Ureter (tissue), 1 donor: ENCODE measurements at places on chromosomes 13 and 19. TPM values are rescaled to one million over a fixed set of nuclear protein-coding genes. Genes with fewer than 3 reads are reported as not detected.

GRCh38 chr13:28316129-28316528, 177.8 kb downstream of the PAN3 start:
- no peak for DNase-seq

GRCh38 chr19:31560086-31561060, 211.1 kb upstream of the TSHZ3 start:
- no peak for DNase-seq

GRCh38 chr13:104289400-104289799, 1223.2 kb upstream of the SLC10A2 start:
- no peak for DNase-seq

DNA sequence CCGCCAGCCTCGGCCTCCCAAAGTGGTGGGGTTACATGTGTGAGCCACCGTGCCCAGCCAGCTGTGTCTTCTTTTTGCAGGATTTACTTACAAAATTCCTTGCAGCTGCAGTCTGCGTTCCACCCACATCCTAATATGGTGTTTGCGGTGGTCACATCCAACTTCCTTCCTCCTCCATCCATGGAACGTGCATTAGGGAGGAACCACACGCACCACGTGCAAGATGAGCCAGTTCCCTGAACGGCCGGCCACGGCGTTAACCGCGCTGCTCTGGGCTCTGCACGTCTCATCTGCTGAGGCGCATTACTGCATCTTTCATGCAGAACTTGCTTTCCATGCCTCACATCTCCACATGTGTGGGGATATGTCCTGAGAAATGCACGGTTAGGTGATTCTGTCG, 13.0 kb upstream of the SIGLEC11 start:
- DNase-seq, result no peak

DNA sequence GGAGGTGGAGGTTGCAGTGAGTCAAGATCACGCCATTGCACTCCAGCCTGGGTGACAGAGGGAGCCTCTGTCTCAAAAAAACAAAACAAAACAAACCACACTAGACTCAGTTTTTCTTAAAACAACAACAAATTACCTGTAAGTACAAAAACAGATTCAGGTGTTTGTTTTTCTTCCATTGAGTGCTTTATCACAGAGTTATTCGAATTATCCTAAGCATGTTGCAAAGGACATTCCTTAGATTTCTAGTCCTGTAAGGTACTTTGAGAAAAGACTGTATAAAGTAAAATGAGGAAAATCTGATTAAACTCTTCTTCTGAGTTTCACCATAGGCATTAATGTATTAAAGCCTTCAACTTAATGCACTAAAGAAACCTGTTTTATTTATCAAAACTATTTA, 2.2 kb upstream of the EEF1AKMT1 start:
- no peak for DNase-seq

- DNase-seq, result no peak
Observed at GRCh38 chr19:2229103-2230032, 6.8 kb downstream of the PLEKHJ1 start.

GRCh38 chr13:36966404-36966803, 32.7 kb downstream of the ALG5 start:
- DNase-seq, result no peak

- DNase-seq, result no peak
Observed at GRCh38 chr13:97261254-97262005, 39.3 kb downstream of the MBNL2 start.

DNA sequence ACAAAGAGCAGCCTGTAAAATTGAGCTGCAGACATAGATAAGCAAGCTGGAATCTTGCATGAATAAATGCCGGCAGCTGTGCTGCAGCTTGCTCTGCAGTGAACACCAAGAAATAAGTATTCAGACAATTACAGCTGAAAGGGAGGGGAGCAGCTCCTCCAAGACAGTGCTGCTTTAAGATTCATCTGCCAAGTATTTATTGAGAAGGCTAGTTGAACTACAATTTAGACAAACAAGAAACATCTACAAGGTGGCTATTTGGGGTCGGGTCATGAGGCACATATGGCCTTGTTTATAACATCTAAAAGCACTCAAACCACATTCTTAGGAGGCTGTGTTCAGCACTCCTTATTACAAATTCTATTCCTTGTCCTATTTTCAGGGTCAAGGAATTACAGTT, 34.9 kb downstream of the ZNF726 start:
- no peak for DNase-seq

GRCh38 chr19:43331435-43332010, 22.0 kb upstream of the CD177 start:
- DNase-seq, result no peak

GRCh38 chr13:106530171-106530851, 5.2 kb downstream of the EFNB2 start:
- no peak for DNase-seq

GRCh38 chr19:30148039-30148790, 206.2 kb downstream of the URI1 start:
- no peak for DNase-seq

GRCh38 chr19:39356647-39357046, 14.4 kb downstream of the SAMD4B start:
- DNase-seq, result no peak

- peak; percentile 54 for DNase-seq
Observed at GRCh38 chr13:50126993-50127725, 111.9 kb downstream of the KCNRG start.

DNA sequence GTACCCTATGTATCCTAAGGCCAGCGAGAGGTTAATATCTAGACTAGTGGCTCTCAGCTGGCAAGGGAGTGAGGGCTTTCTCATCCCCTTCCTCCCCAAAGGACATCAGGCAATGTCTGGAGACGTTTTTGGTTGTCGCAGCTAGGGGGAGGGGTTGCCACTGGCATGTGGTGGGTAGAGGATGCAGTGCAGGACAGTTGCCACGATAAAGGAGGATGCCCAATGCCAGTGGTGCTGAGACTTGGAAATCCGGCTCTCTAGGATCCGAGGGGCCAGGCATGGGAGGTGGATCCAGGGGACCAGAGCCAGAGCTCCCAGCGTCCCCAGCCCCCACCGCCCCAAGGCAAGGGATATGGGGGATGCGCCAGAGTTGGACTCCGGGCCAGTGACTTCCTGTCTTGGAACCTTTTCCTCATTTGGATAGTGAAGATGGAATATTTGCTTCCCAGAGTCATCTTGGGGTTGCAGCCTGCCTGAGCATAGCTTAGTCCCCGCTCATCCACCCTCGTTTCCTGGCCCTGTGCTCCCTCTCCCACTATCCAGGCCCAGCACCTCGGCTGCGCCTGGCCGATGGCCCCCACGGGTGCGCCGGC, 4.9 kb downstream of the SSC5D start:
- DNase-seq, result no peak

DNA sequence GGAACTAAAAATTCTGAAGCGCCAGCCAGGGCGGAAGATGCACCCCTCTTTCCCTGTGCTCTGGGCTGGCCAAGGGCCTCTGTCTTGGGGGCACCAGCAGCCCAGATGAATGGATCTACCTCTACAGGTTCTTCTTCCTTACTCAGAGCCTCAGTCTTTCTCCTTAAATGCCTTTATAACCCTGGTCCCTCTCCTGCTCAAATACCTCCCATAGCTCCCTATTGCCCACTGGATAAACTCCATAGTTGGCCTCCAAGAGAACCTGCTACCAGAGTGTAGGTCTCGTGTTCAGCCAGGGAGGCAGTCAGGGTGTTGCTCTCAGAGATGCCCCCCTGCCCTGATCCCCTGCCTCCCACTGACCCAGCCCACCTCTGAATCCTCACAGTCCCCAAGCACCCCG, 30.5 kb downstream of the OR10H4 start:
- DNase-seq, result no peak

DNA sequence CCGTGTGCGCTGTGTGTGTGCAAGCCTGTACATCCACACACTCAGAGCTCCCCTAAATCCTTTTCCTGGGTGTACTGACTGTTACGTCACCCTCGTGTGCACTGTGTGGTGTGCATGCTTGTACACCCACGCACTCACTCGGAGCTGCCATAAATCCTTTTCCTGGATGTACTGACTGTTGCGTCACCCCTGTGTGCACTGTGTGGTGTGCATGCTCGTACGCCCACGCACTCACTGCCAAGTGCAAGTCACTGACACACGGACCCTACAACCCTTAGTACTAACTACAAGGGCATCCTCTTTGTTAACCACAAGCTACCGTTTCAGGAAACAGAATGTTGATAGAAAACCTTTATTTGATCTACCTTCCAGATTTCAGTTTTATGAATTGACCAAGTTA, 983.4 kb downstream of the EFNB2 start:
- no peak for DNase-seq

- no peak for DNase-seq
Observed at GRCh38 chr13:91031508-91031907, 316.0 kb upstream of the MIR17HG start.

GRCh38 chr13:79803989-79804388, 323.0 kb downstream of the NDFIP2 start:
- no peak for DNase-seq

GRCh38 chr19:49132974-49133609, 13.7 kb downstream of the PPFIA3 start:
- no peak for DNase-seq

GRCh38 chr13:41651413-41652058, 194.2 kb downstream of the RGCC start:
- no peak for DNase-seq

DNA sequence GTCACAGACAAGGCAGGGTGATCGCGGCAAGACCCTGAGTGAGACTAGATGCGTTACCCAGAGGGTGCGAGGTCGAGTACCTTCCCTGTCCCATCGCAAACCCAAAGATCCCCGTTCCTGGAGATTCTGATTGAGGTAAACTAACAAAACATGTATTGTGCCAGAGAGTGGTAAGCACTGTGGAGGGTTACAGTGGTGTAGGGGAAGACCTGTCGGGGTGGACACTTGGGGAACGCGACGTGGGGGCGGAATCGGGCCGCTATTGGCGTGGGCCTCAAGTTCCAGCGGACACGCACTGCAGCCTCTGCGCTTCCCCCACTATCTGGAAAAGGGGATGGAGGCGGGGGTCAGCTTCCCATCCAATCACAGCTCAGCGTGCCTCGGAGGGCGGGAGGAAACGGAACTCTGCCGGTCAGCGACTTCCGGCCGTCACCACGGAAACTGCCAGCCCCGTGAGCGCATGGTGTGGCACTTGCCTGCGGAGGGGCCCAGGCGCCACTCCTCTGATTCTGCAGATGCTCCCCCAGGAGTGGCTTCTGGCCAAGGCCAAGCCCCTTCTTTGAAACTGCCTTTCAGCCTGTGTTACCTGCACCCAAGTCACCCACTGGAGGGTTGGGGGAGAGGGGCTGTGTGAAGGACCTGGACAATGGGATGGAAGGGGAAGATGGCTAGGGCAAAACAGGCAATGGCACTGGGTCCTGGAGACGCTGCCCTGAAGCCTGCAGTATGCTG, 1.0 kb upstream of the UBE2M start:
- peak; percentile 95 for DNase-seq

DNA sequence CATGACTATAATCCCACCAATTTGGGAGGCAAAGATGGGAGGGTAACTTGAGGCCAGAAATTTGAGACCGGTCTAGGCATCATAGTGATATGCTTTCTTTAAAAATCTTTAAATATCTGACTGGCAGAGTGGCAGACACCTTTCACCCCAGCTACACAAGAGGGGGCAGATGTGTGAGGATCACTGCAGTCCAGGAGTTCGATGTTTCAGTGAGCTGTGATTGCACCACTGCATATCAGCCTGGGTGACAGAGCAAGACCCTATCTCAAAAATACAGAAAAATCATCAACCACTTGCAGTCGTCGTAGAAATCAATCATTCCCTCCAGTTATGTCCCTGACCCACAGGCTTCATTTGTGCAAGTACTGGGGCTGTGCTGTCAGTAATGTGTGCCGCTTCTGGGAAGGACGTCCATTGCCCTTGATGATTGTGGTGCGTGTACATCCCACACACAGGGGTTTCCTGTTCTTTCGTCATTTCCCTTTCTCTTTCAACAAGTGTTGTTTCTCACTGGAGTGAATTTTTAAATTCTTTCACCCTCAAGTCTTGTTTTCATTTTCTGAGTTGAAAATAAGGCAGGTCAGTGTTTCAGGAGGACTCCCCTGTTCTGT, 1.4 kb downstream of the LGALS14 start:
- DNase-seq, result no peak

- no peak for DNase-seq
Observed at GRCh38 chr19:13864046-13864666, 12.8 kb upstream of the NANOS3 start.

GRCh38 chr13:43156916-43157315, 133.5 kb downstream of the DNAJC15 start:
- DNase-seq, result no peak

The PCDH17 gene
- 8.1 TPM for total RNA-seq

The FXYD1 gene
- 50.2 TPM for total RNA-seq

The RNU6-9 gene
- total RNA-seq, result not detected

The SERP2 gene
- 10.6 TPM for total RNA-seq

The ZNF558 gene
- 28.9 TPM for total RNA-seq

The CD37 gene
- 11.0 TPM for total RNA-seq

The TTC9B gene
- total RNA-seq, result not detected

The IGSF23 gene
- total RNA-seq, result not detected

The CA11 gene
- 9.6 TPM for total RNA-seq
